ENCODE measurements at places on chromosomes 7 and 10.

- no peak for DNase-seq
These were observed 113.0 kb downstream of the SGMS1 start for GRCh38 chr10:50510517-50511473.

GRCh38 chr7:122383934-122384333 is 79.4 kb upstream of the FEZF1 start:
- peak; percentile 42 for DNase-seq

- DNase-seq: no peak
These were observed 5.3 kb upstream of the DENND10 start for GRCh38 chr10:119098576-119098975.

DNA sequence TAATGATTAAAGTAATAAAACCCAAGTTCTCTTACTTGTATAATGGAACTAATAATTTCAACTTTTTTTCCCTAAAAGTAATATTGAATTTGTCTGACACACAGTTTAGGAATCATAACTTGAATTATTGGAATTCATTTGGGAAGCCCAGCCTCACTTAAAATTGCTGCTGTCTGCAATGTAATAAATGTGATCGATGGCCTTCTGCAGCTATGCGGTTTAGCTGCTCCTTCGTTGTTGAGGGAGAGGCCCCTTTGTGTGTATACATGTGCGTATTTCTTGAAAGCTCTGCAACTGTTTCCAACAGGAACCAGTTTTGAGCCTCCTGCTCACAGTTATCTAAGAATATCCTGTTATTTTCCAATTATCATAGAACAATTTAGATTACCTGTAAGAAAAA is 152.5 kb downstream of the AKR1D1 start:
- DNase-seq: no peak

DNA sequence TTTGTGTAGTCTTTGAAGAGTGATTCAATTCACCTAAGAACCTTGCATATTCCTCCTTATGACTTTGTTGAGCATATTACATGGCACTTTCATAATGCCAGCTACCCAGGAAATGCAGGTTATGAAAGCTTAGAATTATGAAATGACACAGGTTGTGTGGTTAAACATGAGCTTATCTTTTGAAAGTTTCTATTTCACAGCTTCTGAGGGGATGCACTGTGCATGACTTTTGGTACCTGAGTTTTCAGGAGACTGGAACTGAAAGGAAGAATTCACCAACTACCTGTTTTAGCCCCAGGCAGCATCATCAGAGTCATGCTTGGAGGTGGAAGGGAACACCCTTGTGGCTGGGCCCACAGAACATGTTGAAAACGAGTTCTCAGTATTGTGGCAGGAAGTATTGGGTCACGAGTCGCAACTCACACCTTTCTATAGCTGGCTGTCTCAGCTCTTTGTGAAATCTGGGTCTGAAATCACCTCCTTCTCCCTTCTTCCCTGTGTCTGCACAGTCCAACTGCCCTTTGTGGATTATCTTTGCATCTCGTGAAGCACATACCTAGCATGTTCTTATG is 228.2 kb downstream of the PTEN start:
- DNase-seq: no peak

DNA sequence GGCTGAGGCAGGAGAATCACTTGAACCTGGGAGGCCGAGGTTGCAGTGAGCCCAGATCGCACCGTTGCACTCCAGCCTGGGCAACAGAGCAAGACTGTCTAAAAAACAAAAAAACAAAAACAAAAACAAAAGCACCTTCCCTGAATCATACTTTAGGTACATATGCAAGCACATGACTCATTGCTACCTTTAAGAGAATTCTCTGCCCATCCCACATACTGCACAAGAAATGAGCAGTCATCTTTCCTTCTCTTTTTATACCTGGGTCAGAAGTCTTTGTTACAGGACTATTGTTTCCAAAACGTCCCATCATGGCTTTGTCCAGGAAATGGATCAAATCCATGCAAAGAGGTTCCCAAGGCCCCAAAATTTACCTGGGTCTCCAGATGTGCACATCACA is 21.5 kb upstream of the AKR1B10 start:
- no peak for DNase-seq

- no peak for DNase-seq
These were observed 9.9 kb downstream of the EPDR1 start for GRCh38 chr7:37930226-37930948.

DNA sequence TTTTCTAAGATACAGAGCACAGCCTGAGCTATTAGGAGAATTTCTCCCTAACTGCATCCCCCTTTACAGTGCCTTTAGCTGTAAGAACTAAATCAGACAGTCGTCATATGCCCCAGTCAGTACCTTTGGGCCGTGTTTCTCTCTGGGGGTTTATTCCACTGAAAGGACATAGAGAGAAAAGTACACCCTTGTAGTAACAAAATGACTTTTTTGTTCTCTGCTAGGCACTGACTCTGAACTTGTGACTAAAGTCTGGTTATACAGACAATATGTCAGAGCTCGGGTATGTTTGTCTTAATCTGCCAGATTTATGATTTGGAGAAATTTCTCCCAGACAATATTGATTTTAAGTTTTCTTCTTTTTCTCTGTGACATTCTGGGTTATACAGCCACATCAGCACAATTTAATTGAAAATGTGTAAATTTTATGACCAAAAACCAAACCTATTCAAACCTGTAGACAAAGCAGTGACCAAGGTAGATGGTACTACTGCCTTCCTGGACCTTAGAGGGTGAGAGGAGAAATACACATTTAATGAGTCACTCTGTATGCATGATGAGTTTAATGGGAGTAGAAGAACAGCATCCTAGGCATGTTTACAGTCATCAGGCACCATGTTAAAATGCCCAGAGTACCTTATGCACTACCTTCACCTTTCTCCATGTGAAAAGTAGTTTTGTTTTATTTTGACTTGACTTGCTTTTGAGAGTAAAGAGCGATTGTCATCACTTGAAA is 156.1 kb upstream of the PLXDC2 start:
- peak; percentile 3 for DNase-seq

DNA sequence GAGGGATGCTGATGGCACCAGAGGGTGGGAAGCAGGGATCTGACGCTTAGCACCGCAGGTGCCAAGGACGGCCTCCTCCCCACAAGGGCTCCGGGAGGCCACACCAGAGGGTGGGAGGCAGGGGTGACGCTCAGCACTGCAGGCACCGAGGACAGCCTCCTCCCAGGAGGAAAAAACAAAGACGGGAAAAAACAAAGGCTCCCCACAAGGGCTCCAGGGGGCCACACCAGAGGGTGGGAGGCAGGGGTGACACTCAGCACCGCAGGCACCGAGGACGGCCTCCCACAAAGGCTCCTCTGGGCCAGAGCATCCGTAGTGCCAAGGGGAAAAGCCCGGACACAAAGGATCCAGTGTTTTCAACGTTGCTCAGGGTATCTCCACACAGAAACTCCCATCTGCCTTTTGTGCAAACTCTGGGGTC is 25.6 kb downstream of the DIP2C start:
- DNase-seq: no peak

- no peak for DNase-seq
These were observed 173.1 kb downstream of the PTPRN2 start for GRCh38 chr7:158414486-158414961.

Data from RKO (cell line).